ENCODE measurements at places on chromosomes 2 and 18.

- DNase-seq: no peak
These were observed 988 bp upstream of the KCNE4 start for GRCh38 chr2:223050900-223051504.

DNA sequence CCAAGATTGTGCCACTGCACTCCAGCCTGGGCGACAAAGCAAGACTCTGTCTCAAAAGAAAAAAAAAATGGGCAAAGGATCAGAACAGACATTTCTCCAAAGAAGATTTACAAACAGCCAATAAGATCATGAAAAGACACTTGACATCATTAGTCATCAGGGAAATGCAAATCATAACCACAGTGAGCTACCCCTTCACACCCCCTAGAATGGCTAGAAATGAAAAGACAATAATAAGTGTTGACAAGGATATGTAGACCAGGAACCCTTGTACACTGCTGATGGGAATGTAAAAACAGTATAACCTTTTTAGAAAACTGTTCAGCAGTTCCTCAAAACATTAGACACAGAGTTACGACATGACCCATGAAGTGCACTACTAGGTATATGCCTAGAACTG lies 18.4 kb upstream of the MTERF4 start:
- DNase-seq: no peak

- DNase-seq: no peak
These were observed 85.5 kb downstream of the SCN1A start for GRCh38 chr2:166042356-166042755.

GRCh38 chr2:137937778-137938177 lies 26.5 kb upstream of the HNMT start:
- no peak for DNase-seq

GRCh38 chr18:24112464-24112863 lies 26.4 kb upstream of the CABYR start:
- no peak for DNase-seq

All from activated T-helper 1 cell treated with Interleukin-2 at 50 U/mL for 16 hours (primary cell).